ENCODE measurements at places on chromosomes 2 and 18.

DNA sequence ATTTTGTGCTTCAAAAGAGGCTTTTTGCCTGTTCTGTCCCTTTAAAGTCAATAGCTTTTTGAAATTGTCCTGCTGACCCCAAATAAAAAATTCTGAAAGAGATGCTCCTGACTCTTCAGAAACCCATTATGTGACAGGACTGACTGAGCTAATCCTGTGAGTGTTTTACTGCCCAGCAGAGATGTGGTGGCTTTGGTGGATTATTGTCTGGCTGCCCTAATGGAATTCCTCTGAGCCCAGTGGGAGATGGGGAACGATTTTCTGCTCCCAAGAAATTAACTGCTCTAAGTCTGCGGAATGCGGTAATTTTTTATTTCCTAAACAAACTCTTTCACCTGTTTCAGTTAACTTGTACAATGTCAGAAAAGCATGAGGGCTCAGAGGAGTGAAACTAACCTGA, 258.2 kb downstream of the IKZF2 start:
- DNase-seq, result no peak

DNA sequence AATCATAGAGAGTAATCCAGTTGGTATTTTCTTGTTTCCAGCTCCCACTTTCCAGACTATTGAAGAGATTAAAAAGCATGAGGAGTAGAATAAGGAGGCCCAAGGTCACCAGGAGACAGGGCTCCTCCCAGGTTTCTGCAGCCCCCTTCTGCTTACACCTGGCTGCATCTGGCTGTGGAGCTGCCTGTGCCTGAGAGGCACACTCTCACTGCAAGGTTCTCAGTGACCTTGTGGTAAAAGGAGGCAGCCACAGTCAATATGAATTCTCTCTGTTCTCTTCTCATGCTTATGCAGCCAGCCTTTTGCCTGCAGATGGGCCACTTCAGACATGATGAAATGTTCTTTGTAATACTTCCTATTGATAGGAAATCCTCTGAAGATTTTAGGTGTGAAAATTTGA, 233.7 kb downstream of the MYO3B start:
- DNase-seq, result no peak

DNA sequence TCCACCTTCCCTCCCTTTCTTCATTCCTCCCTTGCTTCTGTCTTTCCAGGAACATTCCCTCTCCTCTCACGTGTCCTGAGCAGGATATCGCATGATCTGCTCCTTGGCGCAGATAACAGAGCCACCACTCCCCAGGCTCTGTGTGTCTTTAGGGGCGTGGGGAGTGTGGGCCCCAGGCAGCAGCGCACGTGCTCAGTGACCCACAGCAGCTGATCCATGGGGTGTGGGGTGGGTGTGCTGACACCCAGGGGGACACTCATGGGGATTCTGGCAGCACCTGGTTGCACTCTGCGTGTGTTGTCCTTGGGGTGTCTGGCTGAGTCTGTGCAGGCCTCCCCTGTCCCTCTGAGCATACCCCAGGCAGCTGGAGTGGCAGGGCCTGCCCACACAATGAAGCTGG, 9.9 kb upstream of the FOSL2 start:
- no peak for DNase-seq

DNA sequence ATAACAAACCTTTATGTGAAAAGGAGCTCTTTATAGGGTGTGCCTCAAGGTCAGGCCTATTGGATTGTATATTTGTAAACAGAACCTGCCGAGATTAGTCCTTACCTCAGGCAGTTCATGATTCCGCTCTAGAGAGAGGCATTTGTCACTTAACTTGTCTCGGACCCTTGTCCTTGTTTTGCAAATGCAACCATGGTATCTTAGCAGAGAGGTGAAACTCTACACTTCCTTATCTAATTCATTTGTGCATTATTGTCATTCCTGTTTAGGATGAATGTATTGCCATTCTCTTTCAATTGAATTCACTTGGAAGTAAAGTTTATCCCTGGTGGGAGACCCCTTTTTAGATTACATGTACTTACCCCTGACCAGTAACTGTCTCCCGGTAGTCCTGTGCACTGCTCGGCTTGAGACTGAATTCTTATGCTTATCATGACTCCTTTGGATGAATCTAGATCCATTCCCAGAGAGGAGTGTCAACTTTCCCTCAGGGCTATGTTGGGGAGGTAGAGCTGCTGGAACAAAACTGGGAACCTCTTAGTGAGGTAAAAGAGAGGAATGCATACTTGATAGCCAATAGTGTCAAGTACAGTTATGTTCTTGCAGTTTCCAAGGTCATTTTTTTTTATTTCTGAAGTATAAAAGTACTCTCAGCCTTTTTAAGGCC, 46.6 kb downstream of the SGPP2 start:
- DNase-seq, result no peak

DNA sequence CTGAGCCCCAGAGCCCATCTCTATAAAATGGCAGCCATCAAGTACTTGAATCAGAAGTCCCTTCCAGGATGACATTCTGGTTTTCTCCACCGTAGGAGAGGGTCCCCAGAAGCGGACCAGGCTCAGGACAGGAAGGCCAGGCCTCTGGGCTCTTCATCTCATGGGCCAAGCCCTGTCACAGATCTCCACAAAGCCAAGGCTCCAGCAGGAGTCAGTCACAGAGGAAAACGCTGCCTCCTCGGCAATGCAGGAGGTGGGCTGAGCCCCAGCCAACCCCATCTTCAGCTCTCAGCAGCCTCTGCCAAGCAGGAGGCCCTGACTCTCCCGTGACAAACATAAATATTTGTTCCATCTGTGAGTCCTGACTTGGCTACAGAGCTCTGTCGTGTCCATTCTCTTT, 39.4 kb upstream of the GPAT2 start:
- DNase-seq, result no peak

DNA sequence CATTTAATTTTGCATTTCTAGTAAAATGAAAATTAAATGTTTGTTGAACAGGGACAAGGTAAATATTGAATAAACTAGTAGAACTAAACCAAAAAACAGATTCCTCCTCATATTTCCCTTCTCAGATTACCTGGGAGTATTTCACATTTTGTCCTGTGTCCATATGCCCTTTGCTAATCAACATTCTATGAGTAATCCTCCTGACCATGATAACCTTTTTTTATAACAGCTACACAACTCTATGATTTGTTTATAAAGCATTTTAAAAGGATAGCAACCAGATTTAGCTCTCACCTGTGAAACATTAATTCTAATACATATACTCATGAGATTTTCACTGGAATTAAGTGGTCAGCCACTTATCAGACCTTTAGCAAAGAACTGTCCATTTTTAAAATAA, 7.1 kb upstream of the DSG2 start:
- DNase-seq, result no peak

GRCh38 chr2:78540255-78540654, 485.2 kb upstream of the REG3G start:
- no peak for DNase-seq
